ENCODE measurements at places on chromosomes 6 and 20.
A peak's percentile ranks its signal among the peaks of the same experiment; 100 is the strongest.

DNA sequence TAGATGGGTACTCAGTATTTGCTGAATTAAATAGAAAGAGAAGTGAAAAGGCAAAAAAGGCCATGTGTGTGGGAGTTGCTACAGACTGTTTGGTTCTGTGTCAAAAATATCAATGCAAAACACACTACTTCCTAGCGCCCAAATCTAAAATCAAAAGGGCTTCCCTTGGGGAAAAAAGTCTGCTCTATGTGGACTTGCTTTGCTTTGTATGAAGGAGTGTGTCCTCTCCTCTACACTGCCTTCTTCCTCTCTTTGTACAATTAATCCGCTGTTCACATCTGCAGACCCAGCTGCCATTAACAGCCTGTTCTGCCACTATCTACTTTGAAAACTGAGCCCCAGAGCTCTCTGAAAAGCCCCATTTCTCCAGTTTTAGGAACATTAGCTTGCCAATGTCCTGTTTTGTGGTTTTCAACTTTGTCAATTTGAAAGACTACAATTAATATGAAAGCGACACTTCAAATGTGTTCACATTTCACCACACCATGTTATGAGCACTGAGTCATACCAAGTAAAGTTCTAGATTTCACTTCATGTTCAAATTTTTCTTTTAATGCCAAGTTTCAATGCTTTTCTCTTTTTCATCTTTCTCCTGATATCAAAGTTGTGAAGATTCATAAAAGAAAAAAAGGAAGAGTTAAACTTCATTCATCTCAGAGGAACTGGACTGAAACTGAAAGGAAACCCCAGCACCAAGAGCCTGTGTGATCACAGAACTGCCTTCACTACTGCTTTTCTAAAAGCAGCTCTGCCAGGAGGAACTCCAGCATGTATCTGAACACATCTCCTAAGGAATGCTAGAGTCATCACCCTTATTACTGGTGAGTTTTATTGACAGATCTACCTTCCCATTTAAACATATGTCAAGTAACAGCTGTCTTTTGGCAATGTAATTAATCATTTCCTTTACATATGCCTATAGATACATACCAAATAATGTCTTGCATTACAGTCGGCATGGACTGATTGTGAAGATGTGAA lies 102.6 kb downstream of the KIF13A start:
- DNase-seq, result no peak

DNA sequence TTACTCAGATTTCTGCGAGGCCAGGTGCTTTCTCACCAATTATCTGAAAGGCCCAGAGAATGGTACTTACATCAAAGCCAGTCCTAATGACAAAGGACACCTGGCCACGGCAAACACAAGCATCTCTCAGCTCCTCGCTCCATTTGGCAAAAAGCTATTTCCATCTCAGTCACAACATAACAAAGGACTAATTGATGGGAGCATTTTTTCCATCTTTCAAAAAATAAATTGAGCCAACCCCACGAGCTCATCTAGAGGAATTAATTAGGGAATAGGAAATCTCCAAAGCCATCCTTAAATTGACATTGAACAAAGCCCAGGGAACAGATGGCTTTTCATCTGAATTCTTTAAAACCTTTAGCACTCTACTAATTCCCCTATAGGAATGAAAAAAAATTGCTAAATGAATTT lies 236.7 kb downstream of the HAO1 start:
- DNase-seq, result no peak

DNA sequence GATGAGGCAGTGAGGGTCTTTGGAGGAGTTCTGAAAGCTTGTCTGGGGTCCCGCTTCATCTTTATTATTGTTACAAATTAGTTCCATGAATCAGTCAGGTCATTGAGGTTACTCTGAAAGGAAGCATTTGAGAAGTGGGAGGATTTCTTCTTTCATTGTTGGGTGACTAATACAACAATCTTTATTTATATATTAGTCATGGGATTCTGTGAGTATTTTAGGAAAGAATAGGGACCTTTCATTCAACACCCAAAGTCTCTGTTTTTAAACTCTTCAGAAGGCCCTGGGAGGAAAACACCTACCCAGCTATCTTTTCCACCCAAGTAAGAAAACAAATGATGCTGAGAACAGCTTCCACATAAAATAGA lies 98.3 kb downstream of the SOD2 start:
- DNase-seq, result no peak

- no peak for DNase-seq
Measured at GRCh38 chr6:97820400-97820799, 537.4 kb upstream of the MMS22L start.

DNA sequence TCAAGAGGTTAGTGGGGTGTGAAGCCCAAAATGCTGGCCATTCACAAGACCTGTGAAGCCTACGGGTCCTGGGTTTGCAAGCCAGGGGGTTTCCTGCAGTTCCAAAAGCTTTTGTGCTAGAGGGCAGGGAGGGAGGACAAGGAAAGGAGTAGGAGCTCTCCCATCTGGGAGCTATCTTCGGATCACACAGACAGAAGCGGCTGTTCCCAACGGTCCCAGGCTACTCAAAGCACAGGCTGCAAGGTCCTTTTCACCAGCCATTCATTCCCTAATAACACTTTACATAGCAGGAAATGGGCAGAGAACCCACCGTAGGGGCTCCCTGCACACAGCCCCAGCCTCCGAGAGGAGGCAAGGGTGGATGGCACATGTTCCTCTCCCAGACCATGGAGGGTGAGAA lies 296.9 kb downstream of the FOXC1 start:
- no peak for DNase-seq

GRCh38 chr6:112017760-112018537 lies 36.0 kb upstream of the CCN6 start:
- no peak for DNase-seq

GRCh38 chr6:39302669-39303424 lies 11.4 kb downstream of the KCNK17 start:
- DNase-seq, result peak; percentile 88

DNA sequence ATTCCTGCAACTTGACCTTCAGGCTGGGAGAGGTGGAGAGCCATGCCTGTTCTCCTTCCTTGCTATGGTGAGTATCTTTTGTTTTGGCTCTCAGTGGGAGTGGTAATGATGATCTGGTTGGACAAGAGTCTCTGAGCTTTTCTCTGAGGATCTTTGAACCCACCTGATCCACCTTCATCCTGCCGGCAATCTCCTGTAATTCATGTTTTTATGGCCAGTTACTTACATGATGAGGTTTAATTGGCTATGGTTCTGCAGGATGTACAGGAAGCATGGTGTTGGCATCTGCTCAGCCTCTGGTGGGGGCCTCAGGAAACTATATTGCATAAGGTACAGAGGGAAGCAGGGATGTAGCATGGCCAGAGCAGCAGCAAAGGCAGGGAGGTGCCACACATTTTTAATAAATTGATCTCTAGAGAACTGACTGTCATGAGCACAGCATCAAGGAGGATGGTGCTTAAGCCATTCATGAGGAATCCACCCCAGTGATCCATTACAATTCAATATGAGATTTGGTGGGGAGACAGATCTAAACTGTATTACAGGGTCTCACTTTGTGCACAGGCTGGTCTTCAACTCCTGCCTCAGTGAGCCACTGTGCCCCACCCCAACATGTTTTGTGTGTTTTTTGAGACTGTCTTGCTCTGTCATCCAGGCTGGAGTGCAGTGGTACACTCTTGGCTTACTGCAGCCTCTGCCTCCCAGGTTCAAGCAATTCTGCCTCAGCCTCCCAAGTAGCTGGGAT lies 10.0 kb downstream of the HSPA1B start:
- no peak for DNase-seq

DNA sequence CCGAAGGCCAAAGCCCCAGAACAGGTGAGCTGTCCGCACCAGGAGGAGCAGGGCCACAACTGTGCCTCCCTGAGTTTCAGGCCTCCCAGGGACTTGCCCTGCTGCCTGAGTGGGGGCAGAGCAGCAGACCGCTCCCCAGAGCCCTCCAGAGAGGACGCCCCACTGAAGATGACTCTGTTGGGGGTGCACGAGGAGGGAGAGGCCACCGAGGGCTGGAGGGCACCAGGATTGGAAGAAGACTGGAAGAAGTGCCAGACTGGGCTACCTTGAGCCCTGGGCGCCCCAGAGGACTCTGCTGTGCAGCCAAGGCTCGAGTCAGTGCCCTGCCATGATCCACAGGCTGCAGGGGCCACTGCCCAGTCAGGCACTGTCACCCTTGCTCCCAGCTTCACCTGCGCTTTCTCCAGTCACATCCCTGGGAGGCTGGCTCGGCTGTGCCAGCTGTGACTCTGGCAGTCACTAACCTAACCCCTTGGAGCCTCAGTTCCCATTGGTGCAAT lies 11.3 kb downstream of the CST7 start:
- no peak for DNase-seq

DNA sequence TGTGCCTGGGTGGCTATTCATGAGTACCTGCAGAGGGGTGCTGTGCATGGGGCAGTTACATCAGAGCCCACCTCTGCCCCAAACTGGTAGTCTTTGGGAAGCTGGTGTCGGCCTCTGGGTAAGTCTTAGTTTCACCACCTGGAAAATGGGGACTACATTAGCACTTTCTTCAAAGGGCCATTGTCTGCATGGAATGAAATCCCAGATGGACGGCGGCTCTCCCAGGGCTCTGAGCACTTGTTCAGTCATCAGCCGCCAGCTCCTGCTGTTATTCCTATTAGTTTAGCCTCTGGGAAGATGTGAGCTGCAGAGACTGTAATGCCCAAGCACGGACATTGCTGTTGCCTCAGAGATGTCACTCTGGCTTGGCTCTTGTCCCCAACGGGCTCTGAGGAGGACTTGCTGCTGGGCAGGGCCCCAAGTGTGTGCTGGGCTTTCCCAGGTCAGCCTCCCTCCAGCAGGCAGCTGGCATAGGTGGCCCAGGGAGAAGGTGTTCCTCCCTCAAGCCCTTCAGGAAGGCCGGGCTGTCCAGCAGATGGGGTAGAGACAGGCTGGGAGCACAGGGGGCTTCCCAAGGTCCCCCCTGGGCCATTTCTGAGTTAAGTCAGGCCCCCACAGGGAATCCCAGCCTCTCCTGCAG lies 268.3 kb downstream of the TFAP2C start:
- DNase-seq, result no peak

DNA sequence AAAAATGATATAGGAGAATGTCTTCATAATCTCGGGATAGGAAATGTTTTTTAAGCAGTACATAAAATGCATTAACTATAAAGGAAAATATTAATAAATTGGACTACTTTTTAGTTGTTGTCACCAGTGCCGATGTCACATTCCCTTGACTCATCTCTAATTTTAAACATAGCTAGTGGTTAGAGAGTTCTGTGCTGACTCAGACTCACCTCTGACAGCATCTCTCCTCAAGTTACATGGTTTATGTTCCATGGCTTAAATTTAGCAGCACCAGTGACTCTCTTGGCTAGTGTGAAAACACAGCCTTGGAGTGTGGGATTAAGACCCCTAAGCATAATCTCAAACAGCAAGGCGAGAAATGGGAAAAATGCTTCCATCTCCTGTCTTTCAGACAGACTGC lies 311.8 kb upstream of the MMS22L start:
- no peak for DNase-seq

DNA sequence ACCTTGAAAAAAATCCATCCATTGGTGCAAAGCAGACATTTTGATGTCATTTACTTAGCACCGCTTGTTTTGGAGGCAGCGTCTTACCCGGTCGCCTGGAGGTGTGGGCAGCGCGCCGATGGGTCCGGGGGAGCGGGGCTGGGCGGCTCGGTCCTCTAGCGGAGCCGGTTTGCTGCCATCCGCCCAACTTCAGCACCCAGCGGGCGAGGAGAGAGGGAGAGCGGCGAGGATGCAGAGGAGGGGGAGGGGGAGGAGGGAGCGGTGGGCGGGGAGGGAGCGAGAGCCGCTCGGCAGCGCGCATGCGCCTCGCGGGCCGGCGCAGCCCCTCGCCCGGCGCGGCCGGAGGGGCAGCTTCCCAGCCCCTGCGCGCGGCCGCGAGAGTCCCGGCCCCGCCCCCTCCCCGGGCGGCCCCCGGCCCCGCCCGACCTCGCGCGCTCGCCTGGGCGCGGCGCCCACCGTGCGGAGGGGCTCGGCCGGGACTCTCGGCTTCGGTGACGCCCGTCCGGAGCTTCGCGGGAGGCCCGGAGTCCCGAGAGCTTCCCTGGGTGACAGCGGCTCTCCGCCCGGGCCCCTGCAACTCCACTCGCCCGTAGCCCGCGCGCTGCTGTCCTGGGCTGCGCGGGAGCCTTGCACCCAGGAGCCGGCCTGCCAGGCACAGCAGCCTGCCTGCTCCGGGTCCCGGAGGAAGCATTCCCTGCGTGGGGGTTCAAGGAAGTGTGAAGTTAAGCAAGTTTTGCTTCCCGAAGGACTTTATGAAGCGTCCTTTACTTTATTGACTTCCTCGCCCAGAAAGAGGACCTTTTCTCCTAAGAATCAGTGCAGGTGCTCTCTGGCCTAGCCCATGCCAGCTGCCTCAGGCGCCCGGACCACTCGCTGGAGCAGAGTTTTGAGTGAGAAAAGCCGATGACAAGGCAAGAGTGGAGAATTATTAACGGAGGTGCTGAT lies at the start of gene RGS17:
Gene RGS17 (minus strand): TSS at position 246 of the 945 bp plus-strand sequence. CDS start 87,264 bp downstream, outside the sequence.
- DNase-seq, result peak; percentile 96

DNA sequence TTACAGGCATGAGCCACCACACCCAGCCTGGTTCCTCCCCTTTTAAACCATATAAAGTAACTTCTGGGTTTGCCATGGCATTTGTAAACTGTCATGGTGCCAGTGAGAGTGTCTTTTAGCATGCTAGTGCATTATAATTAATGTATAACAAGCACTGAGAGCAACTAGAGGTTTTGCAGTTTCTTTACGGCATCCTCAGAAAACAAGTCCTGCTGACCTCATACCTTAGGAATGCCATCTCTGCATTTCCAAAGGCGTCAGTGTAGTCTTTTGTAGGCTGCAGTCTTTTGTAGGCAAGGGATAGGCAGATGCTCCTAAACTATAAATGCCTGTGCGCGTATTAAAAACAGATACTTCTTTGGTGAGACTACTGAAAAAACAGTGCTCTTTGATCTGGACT lies 75.0 kb upstream of the EZR start:
- DNase-seq, result no peak

DNA sequence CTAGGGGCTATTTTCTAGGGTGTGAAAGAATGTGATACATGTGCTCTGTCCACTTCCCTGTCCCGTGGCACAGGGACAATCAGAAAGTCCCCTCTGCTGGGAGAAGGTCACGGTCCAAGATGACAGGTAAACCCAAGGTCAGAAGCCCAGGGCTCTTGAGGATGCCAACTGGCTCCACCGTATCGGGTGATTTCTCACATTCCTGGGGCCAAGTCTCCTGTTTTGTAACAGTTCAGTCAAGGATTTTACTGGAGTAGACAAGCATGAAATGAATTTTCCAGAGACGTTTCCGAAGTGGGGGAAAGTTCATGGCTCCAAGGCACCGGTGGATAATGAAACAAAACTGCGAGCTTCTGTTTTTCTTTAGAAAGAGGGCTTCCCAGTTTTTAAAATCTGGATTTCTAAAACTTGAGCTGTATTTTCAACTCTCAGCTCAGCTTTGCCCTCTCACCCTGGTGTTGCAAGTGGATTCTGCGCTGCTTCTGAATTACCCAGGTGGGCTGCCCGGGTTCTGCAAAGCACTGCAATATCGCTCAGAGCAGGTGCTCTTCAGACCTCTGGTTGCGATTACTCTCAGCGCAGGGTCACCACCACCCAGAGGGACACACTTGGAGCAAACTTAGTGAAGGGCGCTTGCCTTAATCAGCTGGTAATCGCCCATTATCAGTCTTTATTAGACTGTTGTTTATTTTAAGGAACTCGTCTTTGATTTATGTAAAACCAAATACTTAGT lies 64.4 kb upstream of the TMEM170B start:
- DNase-seq, result no peak

- DNase-seq, result no peak
Measured at GRCh38 chr6:90146921-90147649, 149.6 kb downstream of the BACH2 start.

GRCh38 chr6:44667226-44667625 lies 279.7 kb downstream of the CDC5L start:
- DNase-seq, result no peak
